ENCODE measurements at places on chromosomes 4 and X. TPM values are rescaled to one million over a fixed set of nuclear protein-coding genes. Genes with fewer than 3 reads are reported as not detected.

The NOX1 gene
- total RNA-seq: not detected

The MAGED4B gene
- total RNA-seq: 46.1 TPM

The CXCL11 gene
- total RNA-seq: 0.66 TPM

The SEPSECS gene
- 5.2 TPM for total RNA-seq

The CDX4 gene
- not detected for total RNA-seq

The PAGE4 gene
- total RNA-seq: not detected

The DUSP21 gene
- not detected for total RNA-seq

The STPG2 gene
- total RNA-seq: 0.09 TPM

The SLC34A2 gene
- total RNA-seq: not detected

The SMIM43 gene
- total RNA-seq: 0.27 TPM

The DLG3 gene
- 2.2 TPM for total RNA-seq

The CXorf58 gene
- under 0.01 TPM for total RNA-seq

The AADAT gene
- 0.81 TPM for total RNA-seq

The AREG gene
- 0.09 TPM for total RNA-seq

The IL2RG gene
- total RNA-seq: not detected

The NDP gene
- 1.3 TPM for total RNA-seq

The VEGFC gene
- 14.3 TPM for total RNA-seq

All from endothelial cell of coronary artery (primary cell).